ENCODE measurements at places on chromosomes 5 and 9.

- DNase-seq: no peak
These were observed 123.5 kb upstream of the ACOT12 start for GRCh38 chr5:81517462-81517861.

GRCh38 chr5:108905805-108906204, 158.1 kb downstream of the FER start:
- DNase-seq: no peak

GRCh38 chr9:83598487-83598886, 24.5 kb upstream of the IDNK start:
- DNase-seq: no peak

DNA sequence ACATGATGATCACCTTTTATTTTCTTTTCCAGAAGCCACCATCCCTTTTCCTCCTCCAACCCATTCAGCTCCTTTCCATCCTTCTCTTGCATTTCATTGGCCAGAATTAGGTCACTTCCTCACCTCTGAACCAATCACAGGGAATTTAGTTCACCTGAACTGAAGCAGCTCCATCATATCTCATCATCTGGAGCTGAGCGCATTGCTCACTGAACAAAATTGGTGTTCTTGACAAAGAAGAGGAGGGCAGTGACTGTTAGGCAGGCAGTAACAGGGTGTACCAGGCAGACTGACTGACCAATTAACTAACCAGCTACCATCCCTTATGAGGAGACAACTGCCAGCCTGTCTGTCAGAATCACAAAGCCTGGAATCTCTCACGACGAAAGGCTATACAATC, 1.8 kb upstream of the ZNF354A start:
- DNase-seq: no peak

GRCh38 chr5:80629281-80629680, 25.2 kb upstream of the MSH3 start:
- DNase-seq: no peak

- DNase-seq: no peak
These were observed 75.8 kb upstream of the WWC1 start for GRCh38 chr5:168215646-168216045.

DNA sequence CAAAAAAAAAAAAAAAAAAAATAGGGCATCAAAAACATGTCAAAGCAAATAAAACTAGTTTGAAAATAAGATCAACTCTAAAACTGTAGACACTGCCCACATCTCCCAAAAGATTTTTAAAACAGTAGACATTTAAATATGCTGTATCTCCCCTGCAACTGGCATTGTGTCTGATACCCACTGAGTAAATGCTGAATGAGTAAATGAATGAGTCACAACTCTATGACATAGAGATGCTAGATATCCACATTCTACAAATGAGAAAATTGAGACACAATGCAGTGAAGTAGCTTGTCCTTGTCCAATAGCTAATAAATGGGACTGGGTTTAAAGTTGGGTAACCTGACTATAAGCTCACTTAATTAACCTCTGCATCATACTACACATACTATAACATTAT, 14.1 kb upstream of the MAP1B start:
- DNase-seq: no peak

DNA sequence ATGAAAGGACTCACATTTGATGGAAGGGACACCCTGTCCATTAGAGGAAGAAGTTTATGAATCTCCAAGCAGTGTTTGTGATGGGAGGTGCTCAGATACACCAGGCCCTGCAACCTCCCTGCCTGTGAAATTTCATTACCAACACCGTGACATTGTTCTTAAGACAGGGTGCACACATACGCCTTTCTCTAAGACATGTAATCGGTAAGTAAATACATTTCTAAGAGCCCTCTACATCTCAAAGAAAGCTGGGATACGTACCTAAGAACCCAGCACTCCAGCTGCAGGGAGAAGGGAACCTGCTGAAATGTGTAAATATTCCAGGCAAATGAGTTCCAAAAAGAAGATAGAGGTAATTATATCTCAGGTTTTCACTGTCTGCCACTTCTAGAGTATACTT, 125.0 kb upstream of the APC start:
- DNase-seq: no peak

GRCh38 chr9:74557571-74557970, 60.4 kb downstream of the RORB start:
- DNase-seq: no peak

- DNase-seq: no peak
These were observed 78.4 kb downstream of the VAV2 start for GRCh38 chr9:133913571-133914369.

- DNase-seq: no peak
These were observed 342.8 kb upstream of the CCNG1 start for GRCh38 chr5:163094492-163095180.

DNA sequence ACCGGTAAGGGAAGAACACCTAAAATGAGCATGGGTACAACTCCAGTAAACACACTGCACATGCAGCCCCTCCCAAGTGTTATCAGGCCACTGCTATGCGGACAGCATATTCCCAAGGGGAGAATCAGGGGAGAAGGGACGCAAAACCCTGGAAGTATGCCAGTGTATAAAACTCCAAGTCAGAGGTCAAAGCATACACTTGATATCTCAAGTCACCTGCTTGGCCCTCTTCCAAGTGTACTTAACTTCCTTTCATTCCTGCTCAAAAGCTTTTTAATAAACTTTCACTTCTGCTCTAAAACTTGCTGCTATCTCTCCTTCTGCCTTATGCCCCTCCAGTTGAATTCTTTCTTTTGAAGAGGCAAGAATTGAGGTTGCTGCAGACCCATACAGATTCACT, 408.1 kb downstream of the HTR1A start:
- no peak for DNase-seq

- DNase-seq: no peak
These were observed 79.5 kb downstream of the COL15A1 start for GRCh38 chr9:99023231-99023630.

DNA sequence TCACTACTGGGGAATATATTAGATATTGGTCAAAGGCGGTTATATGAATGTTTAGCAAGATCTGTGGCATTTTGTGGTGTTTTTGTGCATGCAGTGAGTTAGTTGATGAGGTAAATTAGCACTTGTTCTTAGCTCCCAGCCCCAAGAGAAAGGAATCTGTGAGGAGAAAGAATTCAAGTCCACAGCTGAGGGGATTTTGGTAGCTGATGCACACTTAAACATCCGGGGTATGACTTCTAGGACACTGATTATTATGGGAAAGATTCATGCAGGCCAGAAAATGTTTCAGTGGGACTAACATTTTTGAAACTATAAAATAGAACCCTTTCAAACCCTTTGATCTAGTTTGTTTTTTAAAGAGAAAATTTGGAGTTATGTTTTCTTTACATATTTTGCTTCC, 118.2 kb upstream of the RPS23 start:
- DNase-seq: no peak

- DNase-seq: no peak
These were observed 317.4 kb downstream of the NNT start for GRCh38 chr5:43920422-43920821.

DNA sequence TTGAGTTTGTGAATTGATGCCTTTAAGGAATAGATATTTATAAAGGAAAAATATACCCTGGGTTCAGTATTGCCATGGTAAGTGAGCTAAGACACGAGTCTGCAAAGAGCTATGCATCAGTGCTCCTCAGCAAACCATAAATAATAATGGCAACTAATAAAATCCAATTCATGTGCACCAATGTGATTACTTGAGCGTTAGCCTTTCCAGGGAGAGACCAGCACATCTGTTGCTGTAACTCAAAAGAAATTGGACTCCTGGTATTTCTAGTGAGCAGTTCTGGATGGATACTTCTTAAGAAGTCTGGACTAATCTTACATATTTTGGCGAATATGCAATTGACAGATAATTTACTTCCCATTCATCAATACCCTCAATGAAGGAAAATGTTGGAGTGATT, 373.3 kb downstream of the ARHGEF28 start:
- DNase-seq: no peak

GRCh38 chr5:87899721-87900131, 368.9 kb downstream of the TMEM161B start:
- no peak for DNase-seq

DNA sequence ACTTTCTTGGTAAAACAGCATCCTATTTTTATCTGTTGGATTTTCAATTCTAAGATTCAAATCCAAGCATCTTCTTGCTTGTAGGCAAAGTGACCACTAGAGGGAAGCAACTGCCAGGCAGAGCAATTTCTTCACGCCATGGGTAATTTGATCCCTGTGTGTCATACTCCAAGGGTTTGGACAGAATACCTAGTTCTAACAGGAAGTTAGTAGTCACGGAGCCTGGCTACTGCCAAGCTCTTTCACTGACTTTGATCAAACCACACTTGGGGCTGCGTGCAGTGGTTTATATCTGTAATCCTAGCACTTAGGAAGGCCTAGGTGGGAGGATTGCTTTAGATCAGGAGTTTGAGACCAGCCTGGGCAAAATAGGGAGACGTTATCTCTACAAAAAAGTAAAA, 473.6 kb upstream of the TNC start:
- DNase-seq: no peak

DNA sequence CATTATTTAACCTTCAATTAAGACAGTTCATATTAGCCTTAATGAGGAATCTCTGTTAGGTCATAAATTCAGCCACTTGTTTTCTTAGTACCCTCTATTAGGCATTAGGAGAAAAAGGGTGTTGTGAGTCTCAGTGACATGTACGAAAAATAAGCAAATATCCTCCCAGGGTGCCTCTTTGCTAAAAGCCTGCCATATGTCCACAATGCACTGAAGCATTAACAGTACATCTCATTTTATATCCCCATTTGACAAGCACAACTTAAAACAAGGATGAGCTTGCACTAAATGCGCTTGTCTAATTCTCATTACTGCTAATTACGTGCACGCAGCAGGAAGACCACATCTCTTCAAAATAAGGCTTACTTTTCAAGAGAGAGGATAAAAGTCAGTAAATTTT, 48.4 kb upstream of the SRFBP1 start:
- no peak for DNase-seq

Data from esophagus squamous epithelium (tissue), 5 donors.